ENCODE measurements at places on chromosomes 11 and 22.
A peak's percentile ranks its signal among the peaks of the same experiment; 100 is the strongest.

DNA sequence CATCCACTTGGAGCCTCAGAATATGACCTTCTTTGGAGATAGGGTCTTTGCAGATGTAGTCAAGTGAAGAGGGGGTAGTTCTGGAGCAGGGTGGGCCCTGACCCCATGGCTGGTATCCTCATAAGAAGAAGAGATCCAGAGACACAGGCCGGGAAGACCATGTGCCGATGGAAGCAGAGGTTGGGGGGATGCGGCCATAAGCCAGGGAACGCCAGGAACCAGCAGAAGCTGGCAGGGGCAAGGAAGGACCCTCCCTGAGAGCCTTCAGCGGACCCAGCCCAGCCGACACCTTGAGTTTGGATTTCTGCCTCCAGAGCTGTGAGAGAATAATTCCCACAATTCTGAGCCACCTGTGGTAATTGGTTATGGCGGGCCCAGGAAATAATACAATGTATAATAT, 26.1 kb upstream of the SMIM38 start:
- DNase-seq = no peak

- no peak for DNase-seq
Observed at GRCh38 chr11:30423279-30423648, 100.4 kb downstream of the ARL14EP start.

- DNase-seq = peak; percentile 74
Observed at GRCh38 chr22:39496131-39496838, 5.8 kb upstream of the MIEF1 start.

DNA sequence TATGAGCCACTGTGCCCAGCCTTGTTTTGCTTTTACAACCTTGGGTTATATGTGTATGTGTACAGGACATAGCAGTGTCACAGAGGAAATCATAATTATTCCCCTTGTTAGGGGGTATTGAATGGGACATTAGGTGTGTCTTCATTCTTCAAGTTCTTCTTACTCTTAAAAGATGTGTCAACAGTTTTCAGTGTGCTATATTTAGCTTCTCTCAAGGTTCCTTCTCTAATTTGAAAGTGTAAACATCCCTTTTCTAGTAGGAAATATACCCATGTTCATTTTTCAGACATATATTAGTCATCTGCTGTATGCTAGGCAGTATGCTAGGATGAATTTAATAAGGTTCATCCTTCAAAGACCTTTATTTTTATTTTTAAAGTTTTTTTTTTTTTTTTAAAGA, 17.1 kb downstream of the PCF11 start:
- DNase-seq = no peak
